ENCODE measurements at places on chromosomes 2 and 18.

GRCh38 chr2:55175254-55176093, 56.6 kb downstream of the CLHC1 start:
- no peak for DNase-seq

DNA sequence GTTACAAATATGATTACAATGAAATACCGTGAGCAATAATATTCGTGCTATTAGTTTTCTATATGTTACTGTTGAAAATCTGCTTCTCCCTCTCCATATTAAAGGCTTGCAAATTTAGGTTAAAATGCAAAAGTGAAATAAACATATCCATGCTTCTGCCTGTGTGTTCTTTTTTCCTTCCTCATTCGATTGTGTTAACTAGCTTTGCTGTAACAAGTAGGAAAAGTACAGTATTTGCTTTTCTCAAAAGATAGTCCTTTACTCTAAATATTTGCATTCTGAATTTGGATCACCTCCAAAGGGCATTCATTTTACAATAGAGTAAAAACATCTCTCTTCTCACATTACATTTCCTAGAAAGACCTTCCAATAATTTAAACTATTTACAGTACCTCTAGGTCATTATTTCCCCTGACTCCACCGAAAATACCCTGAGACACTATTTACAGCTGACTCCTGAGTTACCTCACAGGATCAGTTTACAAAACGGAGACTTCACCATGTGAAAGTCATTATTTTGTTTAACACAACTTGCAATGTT, 835.0 kb upstream of the FANCL start:
- DNase-seq = no peak

DNA sequence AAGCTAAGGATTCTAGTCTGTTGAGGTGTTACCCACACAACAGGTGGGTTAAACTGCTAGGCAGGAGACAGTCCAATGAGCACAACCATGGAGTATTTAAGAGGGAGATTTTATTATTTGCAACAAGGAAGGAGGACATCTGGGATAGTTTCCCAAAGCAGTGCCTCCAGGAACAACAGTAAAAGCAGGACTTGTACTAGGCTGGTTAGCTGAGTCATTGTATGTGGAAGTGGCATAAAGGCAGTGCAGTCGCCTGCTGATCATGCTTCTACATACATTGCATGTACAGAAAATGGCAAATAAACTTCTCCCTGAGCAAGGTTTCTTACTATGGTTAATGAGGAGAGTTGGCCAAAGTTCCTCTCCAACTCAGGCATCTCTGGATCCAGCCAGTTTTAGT, 46.1 kb upstream of the CYTIP start:
- no peak for DNase-seq

- DNase-seq = no peak
Observed at GRCh38 chr2:41180387-41180786, 728.5 kb upstream of the SLC8A1 start.

DNA sequence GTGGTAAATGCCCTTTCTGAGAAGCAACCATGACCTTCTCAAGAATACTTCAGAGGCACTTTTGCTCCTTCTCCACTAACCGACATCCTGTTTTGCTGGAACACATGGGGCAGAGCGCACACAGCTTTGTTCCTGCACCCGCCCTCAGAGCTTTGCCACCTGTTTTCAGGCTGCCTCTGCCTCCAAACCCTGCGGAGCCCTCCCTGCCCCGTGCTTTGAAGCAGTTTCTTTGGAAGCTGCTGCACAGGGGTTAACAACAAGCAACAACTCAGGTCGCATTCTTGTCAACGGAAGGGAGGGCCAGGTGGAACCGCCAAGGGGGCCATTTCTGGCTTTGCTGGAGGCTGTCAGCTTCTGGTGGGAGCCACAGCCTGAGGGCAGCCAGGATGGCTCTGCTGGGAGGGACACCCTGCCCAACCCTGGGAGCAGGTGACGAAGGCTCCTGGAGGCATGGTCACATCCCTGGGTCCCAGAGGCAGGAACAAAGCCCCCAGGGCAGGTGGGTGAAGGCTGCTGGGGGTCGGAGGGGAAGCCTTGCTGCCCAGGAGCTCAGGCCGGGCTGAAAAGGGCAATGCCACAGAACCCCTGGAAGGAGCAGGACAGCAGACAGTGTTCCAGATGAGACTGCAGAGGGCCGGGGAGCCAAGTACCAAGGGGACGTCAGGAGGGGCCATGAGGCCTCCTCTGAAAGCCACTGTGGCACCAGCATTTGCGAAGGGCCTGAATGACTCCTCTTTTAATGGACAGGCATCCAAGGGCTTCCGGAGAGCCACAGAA, 46.8 kb downstream of the MRPS5 start:
- DNase-seq = peak; percentile 12

DNA sequence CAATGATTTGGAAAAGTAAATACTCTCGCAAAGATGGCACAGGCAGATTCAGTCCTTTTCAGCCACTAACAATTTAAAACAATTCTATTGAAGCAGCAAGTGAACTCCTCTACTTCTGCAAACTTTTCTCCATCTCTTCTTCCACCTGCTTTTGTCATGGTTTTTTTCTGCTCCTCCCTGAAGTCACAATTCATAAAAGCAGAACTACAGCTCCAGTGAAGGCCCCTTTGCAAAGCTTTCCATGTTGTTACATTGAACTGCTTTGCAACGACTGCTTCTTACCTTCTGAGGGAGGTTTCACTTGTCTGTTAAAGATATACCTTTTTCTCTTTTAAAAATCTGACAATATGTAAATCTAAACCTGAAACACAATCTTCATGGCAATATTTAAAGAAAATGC, 3.7 kb upstream of the SERTAD2 start:
- no peak for DNase-seq

DNA sequence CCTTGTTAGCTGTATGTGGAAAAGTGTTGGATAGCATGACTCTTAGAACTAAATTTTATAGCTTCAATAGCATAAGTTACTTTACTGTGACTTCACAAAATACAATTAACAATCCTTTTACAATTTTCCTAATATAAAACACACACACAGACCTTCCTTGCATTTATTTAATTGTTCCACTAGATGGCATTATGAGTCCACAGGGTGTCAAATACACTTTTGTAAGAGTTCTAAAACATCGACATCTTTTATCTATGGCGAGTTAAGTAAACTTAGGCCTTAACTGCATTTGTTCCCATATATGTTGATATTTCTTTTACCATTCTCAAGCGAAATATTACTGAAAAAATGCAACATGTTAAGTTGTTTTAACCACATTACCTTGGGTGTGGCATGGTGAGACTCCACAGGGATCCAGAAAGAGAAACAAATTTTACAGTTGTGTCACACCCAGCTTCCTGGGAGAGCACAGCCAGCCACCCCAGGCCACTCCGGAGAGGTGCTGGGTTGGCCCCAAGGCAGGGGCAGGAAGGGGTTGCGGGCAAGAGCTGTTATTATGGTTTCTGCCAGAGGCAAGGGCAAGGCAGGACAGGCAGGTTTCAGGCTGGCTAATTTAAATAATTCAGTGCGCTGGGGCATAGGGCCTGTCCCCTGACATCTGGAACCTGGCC, 312.4 kb upstream of the MC4R start:
- no peak for DNase-seq

DNA sequence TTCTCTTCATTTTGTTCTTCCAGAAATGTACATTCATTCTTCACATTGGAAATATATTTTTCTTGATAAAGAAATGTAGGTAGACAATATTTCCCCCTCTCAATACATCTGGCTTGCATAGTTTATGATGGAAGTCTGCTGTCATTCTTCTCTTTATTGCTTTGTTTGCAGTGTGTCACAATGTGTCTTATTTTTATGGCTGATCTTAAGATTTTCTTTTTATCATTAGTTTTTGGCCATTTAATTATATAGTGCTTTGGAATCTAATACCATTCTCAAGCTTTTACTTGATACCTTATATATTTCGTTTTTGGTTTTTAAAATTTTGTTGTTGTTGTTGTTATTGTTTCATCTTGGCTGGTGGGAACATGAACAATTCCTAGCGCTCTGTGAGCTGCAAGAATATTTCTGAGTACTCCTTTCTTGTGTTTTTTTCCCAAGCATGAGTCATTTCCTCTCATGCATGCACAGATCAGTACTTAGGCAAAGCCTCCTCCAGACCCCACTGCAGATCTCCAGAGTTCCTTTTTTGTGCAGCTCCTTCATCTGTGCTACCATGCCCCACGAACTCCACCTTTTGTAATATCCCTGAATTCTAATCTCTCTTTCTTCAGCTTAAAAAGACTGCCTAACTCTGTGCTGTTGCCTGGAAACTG, 13.7 kb upstream of the MMADHC start:
- no peak for DNase-seq

DNA sequence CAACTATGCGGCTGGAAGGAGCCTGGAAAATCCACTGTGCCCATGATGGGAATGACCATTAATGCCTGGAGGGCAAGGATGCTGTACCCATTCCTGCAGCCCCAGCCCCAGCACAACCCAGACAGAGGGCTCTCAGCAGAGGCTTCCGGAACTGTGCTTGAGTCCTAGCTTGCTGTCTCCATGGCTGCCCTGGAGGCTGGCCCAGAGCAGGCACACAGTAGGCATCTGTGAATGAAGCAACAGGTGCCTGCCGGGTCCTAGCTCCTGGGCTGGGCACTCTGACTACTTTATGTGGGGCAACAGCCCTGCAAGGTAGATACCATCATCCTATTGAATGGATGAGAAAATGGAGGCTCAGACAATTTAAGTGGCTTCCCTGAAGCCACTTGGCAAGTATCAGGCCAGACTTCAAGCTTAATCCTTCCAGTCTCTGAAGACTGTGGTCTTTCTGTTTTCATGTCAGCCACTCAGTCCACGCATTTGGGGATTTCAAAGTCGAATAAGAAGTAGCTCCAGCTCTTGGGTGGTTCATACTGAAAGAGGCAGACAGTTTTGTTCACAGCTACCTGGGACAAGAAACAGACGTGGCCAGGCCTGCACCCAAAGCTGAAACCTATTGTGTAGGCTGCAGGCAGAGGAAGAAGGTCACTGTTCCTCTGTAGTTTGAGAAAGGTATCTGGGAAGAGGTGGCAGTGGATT, 237.5 kb downstream of the ZBTB7C start:
- no peak for DNase-seq

DNA sequence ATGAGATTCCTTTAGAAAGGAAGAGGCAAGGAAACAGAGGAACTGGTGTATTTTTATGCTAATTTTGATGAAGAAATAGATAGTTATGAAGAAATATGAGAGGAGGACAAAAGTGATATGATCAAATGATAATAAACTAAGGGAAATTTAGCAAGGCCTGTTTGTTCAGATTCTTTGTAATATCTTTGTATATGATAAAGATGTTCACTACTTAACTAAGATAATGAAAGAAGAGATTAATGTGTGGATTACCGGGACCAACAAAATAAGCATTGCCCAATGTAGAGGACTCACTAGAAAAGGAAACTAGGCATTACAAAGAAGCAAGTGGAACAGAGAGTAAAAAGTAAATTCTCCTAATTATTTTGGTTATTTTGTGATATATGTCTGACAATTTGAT, 99.0 kb upstream of the FIGN start:
- no peak for DNase-seq

- no peak for DNase-seq
Observed at GRCh38 chr2:180449171-180449915, 442.2 kb upstream of the CWC22 start.

DNA sequence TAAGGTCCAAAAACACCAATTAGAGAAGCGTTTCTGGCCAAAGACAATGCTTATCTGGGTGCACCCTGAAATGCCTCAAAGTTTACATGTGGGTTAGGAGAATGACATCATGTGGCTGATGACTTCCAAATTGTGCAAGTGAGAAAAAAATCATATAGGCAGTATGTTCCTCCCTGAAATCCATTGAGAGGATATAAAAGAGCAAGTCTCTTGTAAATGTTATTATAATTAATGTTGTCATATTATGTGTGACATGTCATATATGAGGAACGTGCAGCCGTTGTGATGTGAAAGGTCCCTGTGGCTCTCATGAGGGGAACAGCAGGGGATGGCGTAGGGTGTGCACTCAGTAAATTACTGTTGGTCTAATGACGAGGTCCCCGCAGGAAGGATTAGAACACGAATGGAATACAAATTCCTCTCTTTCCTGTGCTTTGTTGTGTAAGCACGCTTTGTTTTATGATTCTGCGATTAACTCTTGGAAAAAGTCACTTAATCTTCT, 290.8 kb downstream of the PRKCE start:
- DNase-seq = no peak

DNA sequence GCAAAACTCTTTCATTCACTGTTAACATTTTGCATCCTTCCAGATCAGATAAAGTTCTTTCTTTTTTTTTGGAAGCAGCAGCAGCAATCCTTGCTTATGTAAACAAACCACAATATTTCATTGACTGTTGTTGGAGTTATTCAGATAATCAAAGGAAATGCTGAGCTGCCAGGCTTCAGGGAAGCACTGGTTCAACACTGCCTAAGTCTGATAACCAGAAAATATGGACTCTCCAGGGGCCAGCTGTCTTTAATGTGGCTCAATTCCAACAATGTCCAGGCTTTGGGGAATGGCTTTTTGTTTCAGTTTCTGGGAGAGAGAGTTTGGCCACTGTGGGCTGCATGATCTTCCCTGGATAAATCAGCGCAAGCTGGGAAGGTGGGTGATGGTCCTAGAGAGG, 354.3 kb downstream of the AKAIN1 start:
- no peak for DNase-seq

DNA sequence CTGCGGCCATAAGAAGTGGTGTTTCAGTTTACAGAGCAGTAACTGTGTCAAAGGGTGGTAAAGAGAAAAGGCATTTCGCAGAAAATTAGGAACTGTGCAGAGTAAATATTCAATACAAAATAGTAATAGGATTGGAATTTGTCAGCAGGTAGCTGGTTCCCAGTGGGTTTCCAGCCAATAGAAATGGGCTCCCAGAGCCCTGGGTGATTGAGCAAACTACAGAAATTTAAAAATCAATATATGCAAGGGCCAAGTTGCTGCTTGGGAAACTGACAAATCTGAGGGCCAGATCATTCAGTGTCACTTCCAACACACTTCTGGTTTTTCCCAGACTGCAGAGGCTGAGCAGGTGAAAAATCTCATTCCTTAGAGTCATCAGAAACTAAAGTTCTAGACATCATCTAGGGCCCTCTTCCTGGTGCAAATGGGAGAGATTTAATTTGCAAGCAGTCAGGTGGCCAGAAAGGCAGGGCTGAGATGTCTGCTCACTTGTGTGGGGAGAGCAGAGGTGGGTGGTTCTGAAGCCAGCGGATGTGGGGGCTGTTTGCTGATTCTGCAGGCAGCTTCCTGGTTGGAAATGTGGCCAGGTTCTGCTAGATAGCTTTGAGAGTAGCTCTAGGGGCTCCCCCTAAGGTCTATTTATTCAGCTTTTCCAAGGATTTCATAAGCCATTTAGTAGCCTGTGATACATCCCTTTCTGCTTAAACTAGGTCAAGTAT, 182.4 kb downstream of the NCK2 start:
- DNase-seq = peak; percentile 23

GRCh38 chr18:3328532-3328931, 66.6 kb downstream of the MYL12B start:
- DNase-seq = no peak
